ENCODE measurements at places on chromosomes 12 and 14.

DNA sequence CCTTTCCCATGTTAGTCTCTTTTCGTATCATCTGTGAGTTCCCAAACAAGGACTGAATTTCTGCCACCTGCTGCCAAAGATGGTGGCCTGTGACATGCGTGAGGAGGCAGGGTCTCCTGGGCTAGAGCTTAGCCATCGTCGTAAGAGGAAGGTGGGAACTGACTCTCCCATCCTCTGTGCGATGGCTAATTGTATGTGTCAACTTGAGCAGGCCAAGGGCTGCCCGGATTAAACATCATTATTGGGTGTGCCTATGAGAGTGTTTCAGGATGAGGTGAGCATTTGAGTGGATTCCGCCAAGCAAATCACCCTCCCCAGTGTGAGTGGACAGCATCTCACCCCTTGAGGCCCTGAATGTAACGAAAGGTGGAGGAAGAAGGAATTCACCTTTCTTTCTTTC is 220.7 kb upstream of the DIO3 start:
- no peak for DNase-seq

GRCh38 chr12:65694130-65694529 is 130.2 kb upstream of the HMGA2 start:
- no peak for DNase-seq

GRCh38 chr14:47186486-47186885 is 488.9 kb downstream of the MDGA2 start:
- no peak for DNase-seq

DNA sequence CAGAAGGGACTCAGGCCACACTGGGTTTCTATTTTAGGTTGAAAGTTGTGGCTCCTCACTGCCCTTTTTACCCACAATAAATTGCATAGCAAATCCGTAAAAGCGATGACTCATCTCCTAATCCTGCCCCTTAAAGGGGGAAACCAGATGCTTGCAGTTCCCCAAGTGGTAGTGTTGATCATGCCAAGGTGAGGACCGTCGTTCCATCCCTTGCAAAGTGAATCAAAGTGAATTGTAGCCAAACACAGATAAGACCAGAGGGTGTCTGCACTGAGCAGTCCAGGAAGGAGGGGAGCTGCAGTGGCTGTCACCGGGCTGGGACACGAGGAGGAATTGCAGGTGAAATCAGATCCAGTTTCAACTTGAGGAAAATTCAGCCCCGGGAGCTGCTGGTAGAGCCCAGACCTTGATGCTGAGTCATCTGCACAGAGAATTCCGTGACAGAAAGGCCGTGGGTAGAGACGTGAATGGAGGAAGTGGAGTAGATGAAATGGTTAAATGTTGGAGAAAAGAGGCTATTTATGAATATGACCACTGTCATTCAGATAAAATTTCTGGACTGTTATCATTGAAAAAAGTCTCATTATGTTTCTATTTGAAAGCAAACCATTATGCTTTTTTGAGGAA is 44.2 kb upstream of the MMP17 start:
- no peak for DNase-seq

DNA sequence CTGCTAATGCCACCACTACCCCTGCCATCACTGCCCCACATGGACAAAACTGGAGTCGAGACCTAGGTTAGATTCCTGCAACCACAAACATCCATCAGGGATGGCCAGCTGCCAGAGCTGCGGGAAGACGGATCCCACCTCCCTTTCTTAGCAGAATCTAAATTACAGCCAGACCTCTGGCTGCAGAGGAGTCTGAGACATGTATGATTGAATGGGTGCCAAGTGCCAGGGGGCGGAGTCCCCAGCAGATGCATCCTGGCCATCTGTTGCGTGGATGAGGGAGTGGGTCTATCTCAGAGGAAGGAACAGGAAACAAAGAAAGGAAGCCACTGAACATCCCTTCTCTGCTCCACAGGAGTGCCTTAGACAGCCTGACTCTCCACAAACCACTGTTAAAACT is 7.1 kb upstream of the OAS2 start:
- DNase-seq, result no peak

- DNase-seq, result no peak
Measured at GRCh38 chr14:91901449-91902226, 34.3 kb upstream of the TC2N start.

DNA sequence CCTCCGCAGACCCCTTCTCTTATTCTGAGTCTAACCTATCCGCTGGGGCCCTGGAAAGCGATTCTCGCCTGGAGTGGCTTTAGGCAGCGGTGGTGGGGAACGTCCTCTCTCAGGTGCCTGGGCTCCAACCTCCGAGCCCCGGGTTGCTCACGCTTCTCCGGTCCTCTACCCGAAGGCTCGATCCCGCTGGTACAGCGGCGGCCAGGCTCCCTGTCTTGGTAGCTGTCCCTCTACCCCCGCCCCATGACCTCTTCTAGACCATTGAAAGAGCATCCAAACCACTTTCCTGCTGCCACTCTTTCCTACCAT is 505 bp upstream of the HEBP1 start:
- DNase-seq, result no peak

- no peak for DNase-seq
Measured at GRCh38 chr12:13156277-13156676, 40.2 kb upstream of the EMP1 start.

DNA sequence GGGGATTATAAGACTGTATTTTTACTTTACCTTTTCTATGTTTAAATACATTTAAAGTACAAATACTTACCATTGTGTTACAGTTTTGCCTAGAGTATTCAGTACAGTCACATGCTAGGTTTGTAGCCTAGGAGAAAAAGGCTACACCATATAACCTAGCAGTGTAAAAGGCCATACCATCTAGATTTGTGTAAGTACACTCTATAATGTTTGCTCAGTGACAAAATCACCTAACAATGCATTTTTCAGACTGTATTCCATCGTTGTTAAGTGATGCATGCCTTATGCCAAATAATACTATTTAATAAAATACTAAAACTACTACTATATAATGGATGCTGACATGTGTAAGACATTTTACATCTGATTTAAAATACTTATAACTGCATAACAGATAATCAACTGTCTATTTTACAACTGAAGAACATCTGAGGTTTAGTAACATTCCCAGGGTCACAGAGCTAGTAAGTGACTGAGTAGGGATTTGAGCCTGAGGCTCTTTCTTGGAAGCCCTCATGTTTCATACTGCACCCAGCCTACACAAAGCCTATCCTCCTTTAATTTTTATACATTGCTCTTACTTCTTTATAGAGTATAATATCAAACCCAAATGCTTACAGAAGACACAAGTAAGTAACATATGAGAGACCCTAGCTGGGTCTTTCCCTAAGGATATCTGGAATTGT is 296.8 kb downstream of the SYT1 start:
- no peak for DNase-seq
